Activated CD4-positive, alpha-beta T cell treated with anti-CD3 and anti-CD28 coated beads for 24 hours (primary cell): ENCODE measurements at places on chromosomes 1 and 21.

- no peak for DNase-seq
Observed at GRCh38 chr1:224498574-224499170, 64.1 kb upstream of the WDR26 start.

GRCh38 chr1:41102653-41103052 lies 81.1 kb upstream of the SLFNL1 start:
- no peak for DNase-seq

DNA sequence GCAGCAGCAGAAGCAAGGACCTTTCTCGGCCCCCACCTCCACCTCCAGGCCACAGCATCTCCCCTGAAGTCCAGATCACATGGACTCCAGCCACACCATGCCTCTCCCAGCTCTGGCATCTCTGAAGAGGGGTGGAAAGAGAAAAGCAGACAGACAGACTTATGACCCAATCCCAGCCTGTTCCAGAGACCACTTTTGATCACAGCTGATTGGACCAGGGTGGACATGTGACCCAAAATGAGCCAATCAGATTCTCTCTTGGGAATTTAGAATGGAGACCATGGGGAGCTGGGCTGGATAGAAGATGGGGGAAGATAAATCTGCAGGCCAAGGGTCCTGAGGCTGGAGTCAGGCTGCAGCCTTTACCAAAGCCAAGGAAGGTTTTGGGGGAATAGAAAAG lies 16.4 kb downstream of the HTR1D start:
- DNase-seq: no peak

GRCh38 chr21:45502006-45502345 lies 40.3 kb downstream of the SLC19A1 start:
- no peak for DNase-seq

DNA sequence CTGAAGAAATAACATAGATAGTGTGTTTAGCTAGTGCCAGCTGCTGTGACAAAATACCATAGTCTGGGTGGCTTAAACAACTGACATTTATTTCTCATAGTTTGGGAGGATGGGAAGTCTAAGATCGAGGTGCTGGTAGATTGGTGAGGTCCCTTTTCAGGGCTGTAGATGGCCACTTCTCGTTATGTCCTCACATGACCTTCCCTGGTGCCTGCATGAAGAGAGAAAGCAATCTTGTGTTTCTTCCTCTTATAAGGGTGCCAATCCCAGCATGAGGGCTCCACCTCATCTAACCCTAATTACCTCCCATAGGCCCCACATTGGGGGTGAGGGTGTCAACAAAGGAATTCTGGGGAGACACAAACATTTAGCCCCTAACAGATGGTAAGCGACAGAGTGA lies 9.3 kb downstream of the MTARC2 start:
- no peak for DNase-seq

DNA sequence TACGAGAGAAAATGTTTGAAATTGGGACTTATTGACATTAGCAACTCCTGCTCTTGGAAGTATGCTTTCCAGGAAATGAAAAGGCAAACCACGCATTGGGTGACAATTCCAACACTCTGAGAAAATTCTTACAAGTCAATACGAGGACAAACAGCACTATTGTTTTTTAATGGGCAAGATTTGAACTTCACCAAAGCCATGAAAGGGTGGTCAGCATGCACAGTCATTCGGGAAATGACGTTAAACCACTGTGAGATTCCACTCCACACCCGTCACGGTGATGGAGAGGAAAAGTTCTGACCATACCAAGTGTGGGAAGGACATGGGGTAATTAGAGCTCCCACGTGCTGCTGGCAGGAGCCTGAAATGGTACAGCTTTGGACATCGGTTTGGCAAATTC lies 12.2 kb upstream of the PRXL2B start:
- DNase-seq: no peak

GRCh38 chr1:223761411-223761810 lies 49.1 kb downstream of the CAPN2 start:
- no peak for DNase-seq

- no peak for DNase-seq
Observed at GRCh38 chr1:6209661-6210580, 4.0 kb downstream of the RNF207 start.

DNA sequence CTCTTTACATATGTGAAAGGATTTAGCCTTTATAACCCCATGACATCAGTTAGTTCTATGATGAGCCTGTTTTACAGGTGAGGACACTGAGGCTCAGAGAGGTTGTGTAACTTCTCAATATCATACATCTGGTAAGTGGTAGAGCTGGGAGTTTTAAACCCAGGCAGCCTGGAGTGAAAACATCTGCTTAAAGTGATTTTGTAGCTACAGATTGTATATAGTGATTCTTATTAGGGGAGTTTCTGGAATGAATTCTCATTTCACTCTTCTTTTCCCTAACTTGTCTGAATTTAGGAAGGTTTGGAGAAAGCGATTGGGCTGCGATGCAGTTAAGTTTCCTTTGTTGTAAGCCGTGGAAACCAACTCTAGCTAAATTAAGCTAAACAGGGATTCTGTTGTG lies 175.6 kb downstream of the CAMTA1 start:
- no peak for DNase-seq

DNA sequence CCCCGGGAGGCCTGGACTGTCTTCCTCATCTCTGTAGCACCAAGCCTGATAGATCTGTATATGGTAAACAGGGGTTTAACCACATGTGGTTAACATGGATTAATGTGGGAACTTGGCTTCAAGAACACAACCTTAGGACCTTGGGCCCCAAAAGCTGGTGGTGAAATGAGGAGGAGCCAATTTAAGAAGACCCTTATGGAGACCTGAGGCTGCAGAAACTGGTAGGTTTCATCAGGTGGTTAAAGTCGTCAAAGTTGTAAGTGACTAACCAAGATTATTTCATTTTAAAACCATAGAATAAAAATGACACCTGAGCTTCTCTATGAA lies 14.0 kb downstream of the THEMIS2 start:
- DNase-seq: no peak

DNA sequence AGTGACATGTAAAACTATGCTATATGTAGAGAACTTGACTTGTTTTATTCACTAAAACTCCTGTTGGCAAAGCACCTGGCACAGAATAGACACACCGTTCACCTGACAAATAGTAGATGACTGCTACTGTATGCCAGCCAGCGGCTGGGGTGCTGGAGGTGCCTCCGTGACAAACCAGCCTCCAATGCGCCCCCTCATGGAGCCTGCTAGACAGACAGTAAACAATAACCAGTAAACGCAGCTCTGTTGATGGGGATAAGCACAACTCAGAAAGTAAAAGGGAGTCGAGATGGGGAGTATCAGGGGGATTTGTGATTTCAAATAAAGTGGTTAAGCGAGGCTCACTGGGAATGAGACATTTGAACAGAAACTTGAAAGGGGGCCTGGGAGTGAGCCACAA lies 107.2 kb downstream of the PRDM2 start:
- no peak for DNase-seq

DNA sequence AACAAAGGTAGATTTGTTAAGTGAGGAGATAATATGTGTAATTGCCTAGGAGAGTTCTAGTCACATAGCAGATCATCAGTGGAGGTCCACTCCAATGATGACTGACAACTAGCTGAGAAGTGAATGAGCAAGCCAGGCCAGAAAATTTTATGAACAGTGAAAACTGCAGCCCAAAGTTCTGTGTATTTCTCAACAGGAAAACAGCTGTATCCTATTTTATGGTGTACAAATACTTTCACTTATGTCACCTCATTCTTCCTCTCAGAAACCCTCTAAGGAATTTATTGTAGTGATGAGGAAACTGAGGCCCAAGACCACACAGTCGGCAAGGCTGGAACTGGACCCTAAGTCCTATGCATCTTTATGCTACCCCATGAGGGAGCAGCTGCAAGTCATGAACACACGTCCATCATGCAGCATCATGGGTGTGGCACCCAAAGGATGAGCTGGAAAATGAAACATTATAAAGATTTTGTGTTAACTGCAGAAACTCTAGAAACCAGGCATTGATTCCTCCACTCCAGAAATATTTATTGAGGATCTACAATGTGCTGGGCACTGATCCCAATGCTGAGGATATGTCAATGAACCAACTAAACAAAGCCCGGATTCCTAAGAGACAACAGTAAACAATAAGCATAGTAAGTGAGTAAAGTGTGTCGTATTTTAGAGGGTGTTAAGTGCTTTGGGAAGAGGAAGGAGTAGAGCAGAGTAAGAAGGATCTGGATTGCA lies 99.5 kb upstream of the DUSP10 start:
- no peak for DNase-seq

DNA sequence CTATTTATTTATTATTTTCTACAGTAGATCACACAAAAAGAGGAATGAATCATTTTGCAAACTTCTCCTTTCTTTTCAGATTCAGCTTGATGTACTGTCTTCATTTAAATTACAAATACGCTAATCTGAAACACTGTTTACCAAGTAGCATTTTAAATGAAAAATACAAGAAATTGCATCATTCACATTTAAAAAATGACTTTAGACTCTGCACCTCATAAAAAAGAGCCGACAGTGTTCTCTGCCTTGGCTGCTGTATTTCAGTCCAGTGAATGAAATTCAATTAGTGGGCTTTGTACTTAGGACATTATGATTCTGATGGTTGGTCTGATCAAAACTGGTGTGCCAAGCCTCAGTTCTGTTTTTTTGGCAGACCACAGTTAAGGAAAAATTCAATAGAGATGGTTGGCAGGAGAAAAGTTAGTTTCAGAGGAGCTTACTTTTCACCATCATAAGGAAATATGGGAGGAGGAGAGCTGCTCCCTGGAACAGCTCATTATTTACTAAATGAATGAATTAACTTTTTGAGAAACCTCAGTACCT lies 222.4 kb upstream of the ESRRG start:
- DNase-seq: no peak

DNA sequence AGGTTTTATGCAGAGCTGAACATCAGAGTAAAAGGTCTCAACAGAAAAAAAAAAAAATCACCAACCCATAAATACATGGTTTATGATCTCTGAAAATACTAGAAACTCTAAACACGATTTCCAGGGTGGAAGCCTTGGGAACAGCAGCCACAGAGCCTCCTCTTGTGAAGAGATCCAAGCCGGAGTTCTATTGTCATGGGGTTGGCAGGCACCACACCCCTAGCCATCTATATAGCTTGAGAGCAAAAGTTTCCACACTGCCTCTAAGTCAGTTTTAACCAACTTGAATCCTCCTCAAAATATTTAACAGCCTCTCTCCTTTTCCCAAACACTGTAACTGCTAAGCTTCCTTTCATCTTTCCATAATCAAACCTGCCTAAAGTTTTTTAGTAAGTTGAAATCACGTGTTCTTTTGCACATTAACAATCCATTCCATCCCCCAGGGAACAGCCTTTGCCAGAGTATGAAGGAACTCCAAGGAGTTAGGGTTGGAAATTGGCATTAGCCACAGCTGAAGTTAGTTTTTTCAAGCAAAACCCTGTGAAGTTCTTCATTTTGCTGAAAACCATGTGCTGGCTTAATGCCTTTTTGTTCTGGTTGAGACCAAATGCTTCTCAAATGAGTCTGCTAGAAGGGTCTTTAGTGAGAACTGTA lies 13.8 kb upstream of the SEC16B start:
- DNase-seq: no peak

DNA sequence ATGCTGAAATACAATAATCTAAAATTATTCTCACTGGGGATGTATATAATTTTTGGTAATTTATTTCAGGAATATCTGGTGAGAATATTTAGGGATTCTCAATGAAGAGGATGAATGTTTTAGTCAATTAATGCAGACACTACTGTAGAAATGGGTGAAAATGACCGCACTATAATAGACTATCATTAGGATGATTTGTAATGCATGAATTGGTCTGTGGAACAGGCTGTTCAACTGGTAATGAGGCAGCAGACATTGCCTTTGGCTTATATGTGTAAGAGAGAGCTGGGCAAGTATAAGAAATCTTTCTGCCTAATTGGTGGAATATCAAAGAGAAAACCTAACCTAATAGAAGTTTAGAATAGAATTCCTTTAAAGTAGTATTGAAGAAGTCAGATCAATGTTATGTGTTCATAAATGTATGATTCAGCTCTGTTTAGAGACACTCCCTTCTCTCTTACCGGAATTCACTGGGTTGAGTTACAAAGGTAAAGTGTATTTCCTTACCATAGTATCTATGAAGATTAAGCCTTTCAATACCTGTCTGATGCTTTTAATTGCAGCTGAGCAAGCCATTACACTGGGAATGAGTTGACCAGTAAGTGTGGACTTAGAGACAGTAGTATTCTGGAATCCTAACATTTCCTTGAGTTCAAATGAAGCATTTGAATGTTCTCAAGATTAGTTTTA lies 274.5 kb downstream of the S1PR1 start:
- no peak for DNase-seq

DNA sequence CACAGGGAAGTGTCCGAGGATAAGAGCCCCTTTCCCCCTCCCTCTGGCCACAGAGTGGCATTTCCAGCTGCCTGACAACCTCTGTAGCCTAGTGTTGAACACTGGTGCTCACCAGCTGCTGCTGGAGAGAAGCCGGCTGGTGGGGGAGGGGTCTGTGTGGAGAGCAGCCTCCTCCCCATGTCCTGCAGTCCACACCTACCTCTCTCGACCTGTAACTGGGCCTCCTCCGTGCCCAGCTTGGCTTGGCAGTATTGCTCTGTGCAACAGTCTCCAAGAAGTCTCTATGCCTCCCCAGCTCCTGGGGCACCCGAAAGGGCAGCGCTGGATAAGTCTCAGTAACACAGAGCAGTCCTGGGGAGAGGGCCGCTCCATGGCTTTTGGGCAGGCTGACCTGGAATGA lies 17.0 kb downstream of the PAPPA2 start:
- DNase-seq: no peak

- DNase-seq: no peak
Observed at GRCh38 chr21:41643246-41643966, 123.4 kb downstream of the RIPK4 start.

- no peak for DNase-seq
Observed at GRCh38 chr1:178912597-178912996, 41.7 kb upstream of the ANGPTL1 start.

DNA sequence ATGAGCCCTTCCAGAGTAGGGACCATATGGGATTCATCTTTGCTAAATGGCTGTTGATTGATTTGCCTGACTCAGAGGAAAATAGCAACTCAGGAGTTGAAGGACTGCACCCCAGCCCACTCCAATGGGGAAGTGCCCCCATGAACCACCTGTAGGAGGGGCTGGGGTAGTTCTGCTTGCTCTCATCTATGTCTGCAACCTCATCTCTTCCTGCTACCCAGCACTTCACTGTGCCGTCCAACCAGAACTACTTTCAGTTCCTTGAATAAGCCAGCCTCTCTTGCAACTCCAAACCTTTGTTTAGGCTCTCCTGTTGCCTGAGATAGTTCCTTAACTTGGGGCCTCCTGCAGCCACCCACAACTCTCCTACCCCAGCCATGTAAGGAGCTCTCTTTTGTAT lies 26.6 kb downstream of the BEND5 start:
- no peak for DNase-seq

DNA sequence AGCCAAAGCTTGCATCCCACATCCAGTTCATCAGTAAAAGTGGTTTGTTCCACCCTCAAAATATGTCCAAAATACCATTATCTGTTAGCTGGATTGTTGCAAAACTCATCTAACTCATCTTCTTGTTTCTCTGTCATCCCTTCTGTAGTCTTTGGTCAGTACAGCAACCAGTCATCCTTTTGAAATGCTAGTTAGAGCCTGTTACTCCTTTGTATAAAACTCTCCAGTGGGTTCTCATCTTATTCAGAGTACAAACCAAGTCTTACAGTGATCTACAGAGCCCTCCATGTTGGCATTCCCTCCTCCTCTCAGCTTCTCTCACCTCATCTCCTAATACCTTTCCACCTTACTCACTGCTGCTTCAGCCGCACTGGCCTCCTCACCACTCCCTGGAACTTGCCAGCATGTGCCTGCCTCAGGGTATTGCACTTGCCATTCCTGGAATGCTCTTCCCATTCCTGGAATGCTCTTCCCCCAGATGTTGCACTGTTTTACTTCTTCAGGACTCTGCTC lies 70.6 kb downstream of the LAMC1 start:
- DNase-seq: no peak
